OCI-LY7 (cell line): ENCODE measurements at places on chromosomes 3 and 15.
A peak's percentile ranks its signal among the peaks of the same experiment; 100 is the strongest.

DNA sequence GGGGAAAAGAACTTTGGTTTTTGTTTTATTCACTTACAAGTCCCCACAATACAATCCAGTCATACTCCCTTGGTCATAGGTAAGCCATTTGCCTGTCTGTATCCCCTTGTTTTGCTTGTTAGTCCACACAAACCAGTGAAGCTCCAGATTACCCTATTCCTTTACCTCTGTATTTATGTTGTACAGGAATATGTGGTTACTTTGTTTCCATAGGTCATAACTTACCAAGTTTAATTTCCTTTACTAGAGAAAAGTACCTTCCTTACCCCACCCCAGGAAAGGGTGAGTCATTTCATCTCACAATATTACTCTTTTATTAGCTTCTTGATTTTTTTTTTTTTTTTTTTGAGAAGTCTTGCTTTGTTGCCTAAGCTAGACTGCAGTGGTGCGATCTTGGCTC is 113.4 kb upstream of the LRRFIP2 start:
- DNase-seq, result no peak

- DNase-seq, result no peak
Observed at GRCh38 chr15:34514251-34514670, 69.2 kb downstream of the GOLGA8B start.

DNA sequence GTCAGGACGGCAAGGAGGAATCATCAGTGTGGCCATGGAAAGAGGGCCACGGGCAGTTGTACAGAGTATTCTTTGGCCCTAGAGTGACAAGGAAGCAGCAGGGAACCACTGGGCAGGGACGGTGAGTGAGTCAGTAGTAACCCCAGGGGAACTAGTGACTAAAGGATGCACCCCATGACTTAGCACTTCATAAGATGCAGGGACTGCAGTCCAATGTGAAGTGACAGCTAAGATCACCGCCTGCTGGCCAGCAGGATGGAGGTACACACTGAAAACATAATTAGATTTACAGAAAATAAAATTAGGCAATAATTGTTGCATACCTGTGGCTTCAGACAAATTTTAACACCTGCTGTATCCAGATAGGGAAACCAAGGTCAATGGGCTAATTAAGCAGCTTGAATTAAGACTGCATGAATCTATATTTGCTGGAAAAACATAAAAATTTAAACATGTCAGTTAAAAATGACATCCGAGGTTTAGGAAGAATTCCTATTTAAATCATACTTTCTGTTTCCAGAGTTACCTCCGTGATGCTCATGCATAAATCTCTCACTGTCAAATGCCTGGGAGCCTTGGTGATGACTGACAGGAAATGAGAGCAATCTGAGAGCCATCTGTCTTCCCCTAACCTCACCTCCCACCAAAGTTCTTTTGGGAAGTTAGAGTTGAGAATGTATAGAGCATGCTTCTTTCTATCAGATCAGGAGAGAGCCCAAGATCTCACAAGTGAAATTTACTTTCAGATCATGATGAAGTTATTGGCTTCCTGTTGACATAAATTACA is 56.5 kb downstream of the DCLK3 start:
- DNase-seq, result peak; percentile 7

- no peak for DNase-seq
Observed at GRCh38 chr3:54353946-54354345, 231.6 kb downstream of the CACNA2D3 start.

GRCh38 chr15:45326280-45326679 is 52.1 kb downstream of the GATM start:
- no peak for DNase-seq

DNA sequence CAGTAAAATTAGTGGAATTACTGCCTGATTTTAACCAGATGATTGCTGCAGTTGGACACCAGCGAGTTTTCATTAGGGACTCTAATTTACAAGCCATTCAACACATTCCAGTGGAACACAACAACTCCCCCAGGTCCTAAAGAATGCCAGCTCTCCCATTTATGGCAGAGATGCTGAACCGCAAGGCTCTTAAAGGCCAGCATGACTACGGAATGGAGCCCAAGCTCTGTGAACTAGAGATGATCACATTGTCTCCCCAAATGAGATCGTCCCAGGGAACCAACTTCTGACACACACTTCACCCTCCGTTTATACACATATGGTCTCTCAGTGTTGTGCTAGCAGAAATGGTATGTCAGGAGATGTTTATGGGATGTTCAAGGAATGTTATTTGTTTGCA is 446.2 kb upstream of the NR2F2 start:
- DNase-seq, result no peak

DNA sequence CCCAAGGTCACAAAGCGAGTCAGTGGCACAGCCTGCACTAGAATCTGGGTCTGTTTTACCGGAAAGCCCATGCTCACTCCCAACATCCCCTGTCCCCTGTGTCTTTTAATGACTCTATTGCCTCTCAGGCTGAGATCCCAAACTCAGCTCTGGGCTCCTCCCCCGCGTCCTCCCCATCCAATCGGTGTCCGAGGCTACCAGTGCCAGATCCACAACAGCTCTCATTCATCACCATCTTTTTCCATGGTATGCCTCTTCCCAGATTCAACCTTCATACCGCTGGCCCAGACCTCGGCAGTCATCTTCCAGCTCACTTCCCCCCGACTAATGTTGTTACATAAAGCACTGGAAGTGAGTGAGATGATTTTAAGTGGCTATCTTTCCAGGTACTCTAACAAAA is 16.1 kb upstream of the KY start:
- DNase-seq, result no peak

- no peak for DNase-seq
Observed at GRCh38 chr3:189580190-189580589, 51.0 kb upstream of the TP63 start.

DNA sequence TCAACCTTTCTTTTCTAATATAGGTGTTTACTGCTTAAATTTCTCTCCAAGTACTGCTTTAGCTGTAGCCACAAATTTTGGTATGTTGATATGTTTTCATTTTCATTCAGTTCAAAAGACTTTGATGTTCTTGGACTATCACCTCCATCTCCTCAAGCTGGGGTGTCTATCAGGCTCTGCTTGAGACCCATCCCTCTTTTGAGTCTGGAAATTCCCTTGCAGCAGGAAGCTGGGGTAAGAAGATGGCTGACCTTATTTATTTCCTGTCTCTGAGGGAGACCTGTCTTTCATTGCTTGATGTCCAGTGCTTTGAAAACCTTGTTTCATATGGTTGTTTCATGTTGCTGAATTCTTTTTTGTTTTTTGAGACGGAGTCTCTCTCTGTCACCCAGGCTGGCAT is 60.5 kb upstream of the ADPGK start:
- DNase-seq, result no peak

DNA sequence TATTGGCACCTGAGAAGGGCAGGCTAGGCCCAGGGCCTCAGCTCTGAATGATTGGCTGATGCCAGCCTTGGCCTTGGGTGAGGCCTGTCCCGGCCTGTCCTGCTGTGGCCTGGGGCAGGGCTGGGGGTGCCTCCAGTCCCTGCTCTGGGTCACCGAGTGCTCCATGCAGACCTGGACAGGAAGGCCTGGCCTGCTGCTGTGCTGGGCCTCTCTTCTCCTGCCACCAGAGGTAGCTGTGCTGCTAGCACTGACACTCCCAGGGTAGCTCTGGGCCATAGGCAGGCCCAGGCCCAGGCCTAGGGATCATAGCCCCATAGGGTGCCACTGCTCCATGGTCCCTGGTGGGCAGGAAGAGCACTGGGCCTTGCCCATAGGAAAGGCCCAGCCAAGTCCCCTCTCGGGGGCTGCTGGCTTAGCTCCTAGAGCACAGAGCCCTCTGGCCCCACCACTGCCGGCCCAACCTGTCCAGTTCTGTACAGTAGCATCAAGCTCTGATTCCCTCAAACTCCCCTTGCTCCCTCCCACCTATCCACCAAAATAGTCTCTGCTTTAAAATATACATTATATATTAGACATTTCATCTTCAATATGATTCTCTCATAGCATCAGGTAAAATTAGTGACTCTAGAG is 18.2 kb downstream of the ABTB1 start:
- DNase-seq, result no peak

DNA sequence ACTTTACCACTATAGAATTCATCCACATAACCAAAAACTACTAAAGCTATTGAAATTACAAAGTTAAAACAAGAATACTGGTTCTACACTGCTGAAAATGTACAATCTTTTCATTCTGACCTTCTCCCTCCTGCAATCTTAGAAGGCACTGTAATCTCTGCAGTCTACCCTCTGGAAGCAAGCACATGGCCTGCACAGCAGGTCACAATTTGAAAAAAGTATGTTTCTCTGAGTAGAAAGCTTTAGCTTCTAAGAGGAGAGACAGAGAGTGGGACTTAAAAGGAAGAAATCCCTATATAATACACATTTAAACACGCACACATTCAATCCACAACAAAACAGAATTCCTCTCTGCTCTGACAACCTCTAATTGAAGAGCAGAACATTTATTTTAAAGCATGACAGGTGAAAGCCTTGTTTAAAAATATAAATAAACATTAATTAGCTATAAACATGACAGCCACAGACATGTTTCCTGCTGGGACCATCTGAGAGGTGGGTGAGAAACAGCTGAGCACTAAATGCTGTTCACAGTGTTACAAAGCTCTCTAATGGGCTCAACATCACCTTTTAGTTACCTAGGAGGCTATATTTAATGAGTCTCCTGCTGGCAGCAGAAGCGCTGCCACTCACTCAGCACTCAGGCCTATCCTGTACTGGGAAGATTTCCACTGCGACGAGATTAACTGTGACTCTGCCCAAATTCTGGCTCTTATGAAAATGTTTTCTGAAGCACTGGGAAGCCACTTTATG is 447.4 kb downstream of the AGBL1 start:
- DNase-seq, result no peak

DNA sequence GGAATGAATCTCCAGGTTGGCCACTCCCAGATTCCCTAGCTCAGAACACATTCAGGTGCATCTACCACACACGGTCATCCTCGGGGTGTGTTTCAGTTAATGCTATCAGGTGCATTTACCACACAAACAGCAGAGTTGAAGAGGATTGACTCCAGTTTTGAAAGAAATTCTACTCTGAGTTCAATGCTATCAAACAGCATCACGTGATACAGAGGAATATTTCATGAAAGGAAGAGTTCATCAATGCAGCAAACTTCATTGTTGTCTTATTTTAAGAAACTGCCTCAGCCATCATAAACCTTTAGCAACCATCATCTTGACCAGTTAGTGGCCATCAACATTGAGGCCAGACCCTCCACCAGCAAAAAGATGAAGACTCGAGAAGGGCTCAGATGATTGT is 22.6 kb upstream of the LRRN1 start:
- no peak for DNase-seq

DNA sequence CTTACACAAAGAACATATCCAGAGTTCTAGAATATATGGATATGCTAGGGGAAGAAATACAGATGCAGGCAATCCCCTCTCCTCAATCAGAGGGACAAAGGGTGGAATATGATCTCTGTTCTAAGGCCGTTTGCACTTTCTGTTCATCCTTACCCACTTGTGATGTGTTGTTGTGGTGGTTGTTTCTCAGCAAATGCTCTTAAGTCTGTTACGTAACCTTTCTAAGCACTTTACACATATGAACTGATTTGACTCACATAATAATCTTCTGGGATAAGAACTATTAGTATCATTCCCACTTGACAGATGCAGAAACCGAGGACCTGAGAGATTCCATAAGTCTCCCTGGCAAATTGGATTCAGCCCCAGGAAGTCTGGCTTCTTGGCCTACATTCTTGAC is 40.5 kb downstream of the NGRN start:
- no peak for DNase-seq
